ENCODE measurements at places on chromosomes 16 and 17.

DNA sequence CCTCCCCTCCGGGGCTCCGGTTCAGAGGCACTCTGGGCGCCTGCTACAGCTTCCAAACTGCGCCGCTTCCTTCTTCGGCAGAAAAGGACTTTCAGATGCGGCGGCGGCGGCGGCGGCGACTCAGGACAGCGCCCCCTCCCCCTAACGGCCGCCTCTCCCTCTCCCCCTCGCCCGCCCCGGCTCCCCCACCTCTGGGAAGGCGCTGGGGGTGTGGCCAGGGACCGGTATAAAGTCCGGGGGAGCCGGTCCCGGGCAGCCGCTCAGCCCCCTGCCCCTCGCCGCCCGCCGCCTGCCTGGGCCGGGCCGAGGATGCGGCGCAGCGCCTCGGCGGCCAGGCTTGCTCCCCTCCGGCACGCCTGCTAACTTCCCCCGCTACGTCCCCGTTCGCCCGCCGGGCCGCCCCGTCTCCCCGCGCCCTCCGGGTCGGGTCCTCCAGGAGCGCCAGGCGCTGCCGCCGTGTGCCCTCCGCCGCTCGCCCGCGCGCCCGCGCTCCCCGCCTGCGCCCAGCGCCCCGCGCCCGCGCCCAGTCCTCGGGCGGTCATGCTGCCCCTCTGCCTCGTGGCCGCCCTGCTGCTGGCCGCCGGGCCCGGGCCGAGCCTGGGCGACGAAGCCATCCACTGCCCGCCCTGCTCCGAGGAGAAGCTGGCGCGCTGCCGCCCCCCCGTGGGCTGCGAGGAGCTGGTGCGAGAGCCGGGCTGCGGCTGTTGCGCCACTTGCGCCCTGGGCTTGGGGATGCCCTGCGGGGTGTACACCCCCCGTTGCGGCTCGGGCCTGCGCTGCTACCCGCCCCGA is at the start of gene IGFBP4:
Gene IGFBP4, plus strand, starts transcription at position 255 of the 792 bp plus-strand sequence. Its CDS starts 286 bp downstream, at position 541.
- no peak for DNase-seq

DNA sequence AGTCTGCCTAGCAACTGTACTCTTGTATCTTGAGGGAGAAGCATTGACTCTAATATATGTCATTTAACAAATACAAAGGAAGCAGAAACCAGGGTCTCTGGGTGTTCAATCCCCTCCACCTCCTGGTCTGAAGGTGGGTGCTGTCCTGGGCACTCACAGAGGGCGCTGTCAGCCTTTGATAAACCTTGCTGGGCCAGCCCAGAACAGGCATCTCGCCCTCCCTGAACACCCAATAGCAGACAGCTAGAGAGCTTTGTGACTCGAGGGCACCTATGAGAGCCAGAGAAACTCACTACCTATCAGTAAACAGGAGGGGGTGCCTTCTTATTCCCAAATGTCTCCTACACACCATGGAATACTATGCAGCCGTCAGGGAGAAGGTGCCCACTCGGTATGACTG is 6.4 kb upstream of the PIPOX start:
- DNase-seq: no peak

DNA sequence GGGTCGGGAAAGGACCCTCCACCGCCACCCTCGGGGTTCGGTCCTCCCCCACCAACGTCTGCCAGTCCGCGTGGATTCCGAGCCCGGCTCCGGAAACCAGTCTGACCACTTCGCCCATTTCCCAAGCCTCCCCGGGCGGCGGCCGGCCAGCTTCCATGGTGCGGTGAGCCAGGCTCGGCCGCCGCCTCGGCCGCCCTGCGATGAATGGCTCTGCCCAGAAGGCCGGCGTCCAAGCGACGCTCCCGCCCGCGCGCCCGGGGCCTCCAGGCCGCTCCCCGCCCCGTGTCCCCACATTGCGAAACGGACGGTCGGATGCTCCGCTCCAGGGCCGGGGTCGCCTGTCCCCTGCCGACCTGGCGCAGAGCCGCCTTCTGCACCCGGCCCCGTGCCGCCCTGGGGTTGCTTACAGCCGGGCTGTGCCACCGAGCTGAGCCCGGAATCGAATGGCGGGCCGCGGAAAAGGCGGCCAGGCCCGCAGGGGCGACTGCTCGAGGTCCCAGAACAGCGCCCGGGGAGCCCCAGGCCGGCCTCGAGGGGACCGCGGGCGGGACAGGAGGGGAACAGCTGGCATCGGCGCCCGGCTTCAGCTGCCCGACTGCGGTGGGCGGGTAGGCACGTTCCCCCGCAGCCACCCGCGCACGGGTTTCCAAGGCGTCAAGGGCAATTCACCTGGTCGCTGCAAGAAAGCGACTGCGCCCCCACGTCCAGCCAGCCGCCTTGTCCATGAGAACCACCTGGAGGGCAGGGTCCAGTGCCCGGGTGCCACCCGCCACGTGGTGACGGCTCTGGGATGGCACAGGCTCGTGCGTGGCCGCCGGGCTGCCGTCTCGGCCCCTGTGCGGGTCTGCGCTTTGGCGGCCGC is 18.3 kb upstream of the CBX8 start:
- DNase-seq: no peak

- DNase-seq: no peak
Measured at GRCh38 chr16:75288596-75289120, 37.2 kb upstream of the BCAR1 start.

DNA sequence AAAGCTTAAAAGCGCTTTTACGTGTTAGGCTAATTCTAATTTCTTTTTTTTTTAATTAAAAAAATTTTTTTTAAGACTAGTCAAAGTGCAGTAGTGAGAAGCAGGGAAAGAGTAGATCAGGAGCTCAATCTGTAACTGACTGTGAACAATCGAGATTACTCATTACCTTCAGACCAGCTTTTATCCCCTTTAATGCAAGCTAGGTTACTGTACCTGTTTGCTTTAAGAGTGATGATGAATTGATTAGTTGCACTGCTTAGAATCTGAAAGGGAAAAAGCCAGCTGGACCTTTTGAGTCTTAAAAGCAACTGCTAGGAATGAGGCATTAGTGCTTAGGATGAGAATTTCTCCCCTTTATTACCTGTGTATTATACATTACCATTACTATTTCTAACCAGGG is 19.0 kb downstream of the PSMD11 start:
- no peak for DNase-seq

DNA sequence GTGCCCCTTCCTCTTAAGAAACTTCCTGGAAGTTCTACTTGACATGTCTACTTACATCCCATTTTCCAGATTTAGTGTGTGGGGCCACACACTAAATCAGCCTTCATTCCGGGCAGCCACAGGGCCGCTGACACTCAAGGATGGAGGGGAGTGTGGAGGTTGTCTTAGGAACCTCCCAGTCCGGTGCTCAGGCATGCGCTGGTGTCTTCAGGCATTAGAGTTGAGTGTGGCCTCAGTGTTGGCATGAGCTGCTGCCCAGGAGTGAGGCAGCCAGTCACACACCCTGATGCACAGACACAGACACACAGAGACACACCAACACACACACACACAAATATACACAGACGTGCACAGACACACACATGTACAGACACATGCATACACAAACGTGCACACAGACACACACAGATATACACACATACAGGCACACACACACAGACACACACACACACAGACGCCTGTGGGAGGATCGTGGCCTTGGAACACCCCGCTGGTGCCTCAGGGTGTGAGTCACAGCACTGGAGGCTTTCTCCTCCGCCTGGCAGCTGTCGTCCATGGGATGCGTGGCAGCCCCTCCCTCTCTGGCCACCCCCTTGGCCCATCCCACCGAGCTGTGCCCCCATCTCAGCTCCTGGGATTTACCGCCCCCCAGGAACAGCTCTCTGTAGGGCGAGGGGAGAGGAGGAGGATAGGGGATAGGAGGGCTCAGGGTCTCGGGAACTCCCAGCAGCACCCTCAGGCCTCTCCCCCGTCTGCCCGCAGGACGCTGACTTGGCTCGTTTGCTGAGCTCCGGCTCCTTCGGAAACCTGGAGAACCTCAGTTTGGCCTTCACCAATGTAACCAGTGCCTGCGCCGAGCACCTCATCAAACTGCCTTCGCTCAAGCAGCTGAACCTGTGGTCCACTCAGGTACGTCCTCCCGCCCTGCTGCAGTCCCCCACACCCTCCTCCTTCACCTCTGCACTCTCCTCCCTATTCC is 75.6 kb upstream of the PLCG2 start:
- no peak for DNase-seq

DNA sequence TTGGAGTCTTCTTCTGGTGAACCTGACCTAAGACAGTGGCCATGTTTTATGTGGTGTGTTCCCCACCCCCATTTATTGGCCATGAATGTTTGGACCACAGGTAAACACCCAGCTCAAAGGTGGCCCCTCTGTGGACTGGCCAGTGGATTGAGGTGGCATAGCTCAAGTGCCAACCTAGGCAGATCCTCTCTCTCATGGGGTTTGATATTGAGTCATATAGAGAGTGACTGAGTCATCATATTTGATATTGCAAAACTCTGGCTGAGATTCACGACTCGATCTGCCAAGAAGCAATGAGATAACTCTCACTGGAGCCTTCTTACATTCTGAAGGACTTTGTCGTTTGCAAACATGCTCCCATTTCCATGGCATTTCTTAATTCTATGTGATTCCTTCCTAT is 10.5 kb upstream of the TEKT3 start:
- no peak for DNase-seq

DNA sequence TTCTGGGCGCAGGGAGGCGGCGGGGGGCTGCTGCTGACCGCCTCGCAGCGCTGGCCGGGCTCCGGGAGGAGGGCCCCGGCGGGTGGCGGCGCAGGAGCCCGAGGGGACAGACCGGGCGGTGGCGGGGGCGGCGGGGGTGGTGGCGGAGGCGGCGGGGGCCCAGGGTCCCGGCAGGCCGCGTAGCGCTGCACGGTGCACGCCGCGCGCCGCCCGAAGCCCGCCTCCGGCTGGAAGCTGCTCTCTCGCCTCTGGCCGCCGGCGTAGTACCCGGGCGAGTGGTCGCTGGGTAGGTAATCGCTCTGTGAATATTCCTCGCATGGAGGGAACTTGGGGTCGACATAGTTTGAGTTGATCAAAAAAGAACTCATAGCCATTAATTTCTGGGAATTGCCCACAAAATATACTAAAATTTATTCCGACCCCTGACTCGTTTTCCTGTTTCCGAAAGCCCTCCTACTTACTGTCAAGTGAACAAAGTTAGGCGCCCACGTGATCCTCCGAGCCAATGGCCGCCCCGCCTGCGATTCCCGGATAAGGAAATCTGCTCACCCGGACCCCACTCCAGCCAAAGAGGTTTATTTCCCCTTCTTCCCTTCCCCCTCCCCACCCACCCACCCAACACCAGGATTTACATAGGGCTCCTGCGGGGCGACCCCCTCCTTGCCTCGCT is at the start of gene HOXB4:
Gene HOXB4, minus strand, starts transcription at position 405 of the 670 bp plus-strand sequence. Its CDS starts 31 bp downstream, at position 374.
- no peak for DNase-seq

DNA sequence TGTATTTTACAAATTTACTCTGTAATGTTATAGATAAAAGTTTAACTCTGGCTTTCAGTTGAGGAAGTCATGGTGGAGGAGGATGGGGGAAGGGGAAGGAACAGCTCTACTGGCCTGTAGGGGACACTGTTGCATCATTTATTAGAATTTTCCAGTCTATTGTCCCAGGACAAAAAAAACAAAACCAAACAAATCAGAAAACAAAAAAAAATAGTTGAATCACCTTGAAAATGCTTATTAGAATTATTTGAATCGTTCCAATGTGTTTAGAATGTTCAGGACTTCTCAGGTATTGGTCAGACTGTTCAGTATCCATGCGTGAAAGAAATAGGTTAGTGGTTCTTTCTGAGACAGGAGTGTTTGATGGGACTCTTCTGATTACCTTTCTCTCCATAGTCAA is 242.0 kb downstream of the FTO start:
- no peak for DNase-seq

DNA sequence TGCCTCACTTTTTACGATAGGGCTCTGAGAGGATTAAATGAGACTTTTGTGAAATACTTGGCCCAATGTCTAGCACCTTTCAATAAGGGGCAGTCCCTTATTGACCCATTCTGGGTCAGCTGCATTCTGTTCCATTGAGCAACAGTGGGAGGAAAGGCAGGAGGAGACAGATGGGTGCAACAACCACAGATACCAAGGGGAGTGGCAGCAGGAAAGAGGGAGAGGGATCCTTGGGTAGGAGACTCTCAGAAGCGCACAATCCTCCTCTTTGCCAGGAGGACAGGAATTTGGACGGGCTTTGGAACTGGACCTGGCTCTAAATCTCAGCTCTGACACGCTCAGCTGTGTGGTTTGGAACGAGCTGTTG is 3.5 kb downstream of the PIPOX start:
- DNase-seq: no peak

- no peak for DNase-seq
Measured at GRCh38 chr16:86050111-86050510, 151.1 kb downstream of the IRF8 start.

GRCh38 chr16:28188085-28188916 is 23.5 kb downstream of the XPO6 start:
- DNase-seq: no peak

- no peak for DNase-seq
Measured at GRCh38 chr17:72118335-72119076, 2.3 kb upstream of the SOX9 start.

DNA sequence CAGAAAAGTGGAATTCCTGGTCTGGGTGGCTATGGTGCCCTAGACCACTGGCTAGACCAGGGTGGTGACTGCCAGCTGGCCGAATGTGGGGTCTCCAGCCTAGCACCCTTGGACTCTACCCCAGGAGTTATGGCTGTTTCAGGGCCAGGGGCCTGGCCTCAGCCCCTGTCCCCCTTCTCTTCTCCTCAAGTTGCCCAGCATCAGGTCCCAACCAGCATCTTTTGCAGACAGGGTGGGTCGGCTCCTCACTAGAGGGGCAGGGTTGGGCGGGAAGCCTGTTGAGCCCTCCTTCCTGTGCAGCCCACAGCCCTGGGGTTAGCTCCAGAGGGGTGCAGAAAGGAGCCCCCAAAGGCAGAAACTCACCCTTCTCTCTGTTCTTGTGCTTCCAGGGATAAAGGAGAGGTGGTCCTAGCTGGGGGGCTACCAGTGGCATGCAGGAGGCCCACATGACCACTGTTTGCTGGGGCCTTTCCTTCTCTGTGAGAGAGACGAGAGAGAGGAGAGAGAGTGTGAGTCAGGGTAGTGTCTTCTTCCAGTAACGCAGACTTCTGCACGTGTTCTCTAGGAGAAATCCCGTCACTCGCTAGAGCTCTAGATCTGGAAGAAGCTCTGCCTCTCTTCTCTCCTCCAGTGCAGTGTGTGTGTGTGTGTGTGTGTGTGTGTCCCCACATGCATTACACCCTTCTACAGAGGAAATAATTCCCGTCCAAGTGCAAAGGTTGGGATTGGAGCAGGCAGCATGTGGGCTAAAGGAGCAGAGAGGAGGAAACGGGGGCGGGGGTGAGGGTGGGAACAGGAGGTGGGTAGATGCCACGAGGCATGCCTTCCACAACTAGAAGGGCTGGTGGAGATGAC is 209.4 kb downstream of the SEC14L1 start:
- peak; percentile 81 for DNase-seq

Data from vagina (tissue), 2 donors.